ENCODE measurements at places on chromosomes 3 and 15.
A peak's percentile ranks its signal among the peaks of the same experiment; 100 is the strongest.

DNA sequence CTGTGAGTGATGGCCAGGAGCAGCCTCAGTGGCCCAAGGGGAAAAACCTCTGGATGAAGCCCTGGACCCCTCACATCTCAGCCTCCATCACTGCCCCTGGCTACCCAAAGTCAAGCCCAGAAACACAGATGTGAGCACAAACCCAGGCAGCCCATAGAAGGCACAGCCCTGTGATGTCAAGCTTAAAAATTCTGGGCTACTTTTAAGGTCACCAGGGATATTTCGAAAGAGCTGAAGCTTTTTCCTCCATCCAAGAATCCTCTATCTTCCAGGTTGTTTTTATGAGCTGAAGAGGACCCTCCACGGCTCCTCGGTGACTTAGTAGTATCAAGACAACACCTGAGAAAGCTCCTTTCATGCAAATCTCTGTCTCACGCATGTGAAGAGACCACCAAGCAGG lies 11.5 kb downstream of the LIPC start:
- no peak for DNase-seq

GRCh38 chr3:70400194-70400593 lies 87.8 kb upstream of the MDFIC2 start:
- no peak for DNase-seq

DNA sequence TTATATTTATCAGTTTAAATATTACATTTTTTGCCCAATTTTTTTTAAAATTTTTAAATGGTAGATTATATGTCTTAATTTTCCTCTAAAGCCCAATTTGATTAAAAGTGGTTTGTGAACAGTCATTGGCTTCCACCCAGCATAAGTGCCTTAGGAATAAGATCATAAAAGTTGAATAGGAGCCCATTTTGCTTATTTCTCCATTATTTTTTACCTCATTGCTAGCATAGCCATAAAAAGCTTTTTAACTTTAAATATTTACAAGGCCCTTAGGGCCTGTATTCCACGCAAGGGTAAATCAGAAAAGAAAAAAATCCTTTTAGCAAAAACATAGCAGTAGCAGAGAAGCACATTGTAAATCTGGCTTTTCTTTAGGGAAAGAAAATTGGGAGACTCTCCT lies 9.0 kb downstream of the TTC14 start:
- no peak for DNase-seq

GRCh38 chr3:191399918-191400317 lies 61.0 kb upstream of the PYDC2 start:
- DNase-seq, result no peak

- no peak for DNase-seq
These were observed 543.4 kb downstream of the GBE1 start for GRCh38 chr3:81218023-81218422.

DNA sequence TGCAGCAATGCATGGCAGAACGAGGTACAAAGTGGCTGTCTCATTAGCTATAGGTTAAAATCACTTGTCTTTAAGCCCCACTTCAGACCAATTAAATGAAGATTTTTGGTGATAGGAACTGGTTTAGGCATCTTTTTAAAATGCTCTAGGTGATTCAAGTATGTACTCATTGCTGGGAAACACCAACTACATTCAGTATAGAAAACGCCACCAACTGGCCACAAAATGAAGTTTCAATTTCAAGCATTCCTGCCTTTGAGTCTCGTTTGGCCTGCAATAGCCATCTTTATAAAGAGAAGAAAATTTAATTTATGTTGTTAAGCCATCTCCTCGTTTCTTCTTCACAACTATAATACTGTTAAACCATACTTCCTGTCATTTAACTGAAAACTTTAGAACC lies 587.9 kb downstream of the GBE1 start:
- no peak for DNase-seq

GRCh38 chr3:123788710-123789109 lies 95.4 kb downstream of the MYLK start:
- DNase-seq, result no peak

- peak; percentile 30 for DNase-seq
These were observed 21.2 kb downstream of the PXK start for GRCh38 chr3:58353722-58354553.

GRCh38 chr3:194938845-194939531 lies 253.3 kb downstream of the FAM43A start:
- no peak for DNase-seq

GRCh38 chr15:40932156-40932555 lies 3.0 kb downstream of the DLL4 start:
- DNase-seq, result no peak

DNA sequence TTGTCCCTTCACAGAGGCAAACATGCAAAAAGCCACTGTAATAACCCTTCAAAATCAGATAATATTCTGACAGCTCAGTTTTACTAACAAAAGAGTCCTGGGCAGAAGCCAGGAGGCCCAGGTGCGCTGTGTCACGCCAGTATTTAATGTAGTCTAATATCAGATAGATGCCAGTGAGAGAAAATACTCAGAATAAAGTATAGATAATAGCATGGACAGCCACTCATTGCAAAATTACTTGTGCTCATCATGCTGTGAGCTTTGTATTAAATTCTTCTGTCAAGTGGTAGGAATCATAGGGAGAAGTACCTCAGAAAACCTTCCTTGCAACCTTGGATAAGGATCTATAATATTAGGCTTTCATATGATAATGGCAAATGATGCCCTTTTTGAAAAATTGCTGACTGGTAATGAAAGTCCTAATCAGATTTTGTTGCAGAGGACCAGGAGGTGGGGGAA lies 1154.3 kb downstream of the ROBO1 start:
- DNase-seq, result no peak

GRCh38 chr3:12859840-12860239 lies 18.5 kb upstream of the RPL32 start:
- no peak for DNase-seq

- DNase-seq, result no peak
These were observed 17.9 kb downstream of the KBTBD13 start for GRCh38 chr15:65094294-65094995.

DNA sequence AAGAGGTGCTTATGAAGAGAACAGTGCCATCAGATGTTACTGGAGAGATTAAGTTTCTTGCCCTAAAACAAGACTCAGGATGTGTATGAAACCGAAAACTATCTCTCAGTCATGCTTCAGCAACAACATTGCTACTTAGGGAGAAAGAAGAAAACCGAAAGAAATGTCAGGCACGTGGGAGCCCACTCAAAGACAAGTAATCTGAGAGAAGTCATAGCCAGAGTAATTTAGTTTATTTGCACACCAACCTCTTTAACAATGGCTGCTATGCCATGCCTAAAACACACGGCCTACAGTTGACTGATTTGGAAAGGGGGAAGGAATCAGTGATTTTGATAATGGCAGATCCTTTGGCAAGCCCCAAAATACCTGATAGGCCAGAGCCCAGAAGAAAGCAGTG lies 162.9 kb downstream of the TIGIT start:
- no peak for DNase-seq

GRCh38 chr15:79004336-79004735 lies 59.5 kb upstream of the CTSH start:
- peak; percentile 86 for DNase-seq

GRCh38 chr3:15438983-15439382 lies 11.6 kb downstream of the EAF1 start:
- DNase-seq, result no peak

- DNase-seq, result no peak
These were observed 567.1 kb downstream of the EDEM1 start for GRCh38 chr3:5754602-5755001.

DNA sequence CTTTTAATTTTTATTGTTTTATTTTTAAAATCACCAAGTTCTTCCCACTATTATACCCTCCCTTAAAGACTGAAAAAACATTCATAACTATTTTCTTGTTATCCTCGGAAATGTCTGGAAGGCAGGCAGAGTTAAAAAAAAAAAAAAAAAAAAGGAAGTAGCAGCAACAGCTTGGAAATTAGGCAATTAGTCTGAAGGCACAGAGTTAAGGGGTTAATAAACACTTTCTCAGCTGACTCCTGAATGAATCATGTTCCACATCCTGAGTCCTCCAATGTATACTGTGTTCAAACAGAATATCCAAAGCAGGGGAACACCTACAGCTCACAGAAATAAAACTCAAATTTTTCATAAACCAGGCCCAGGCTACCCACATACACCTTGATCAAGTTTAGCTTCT lies 5.8 kb downstream of the HEXA start:
- no peak for DNase-seq

- DNase-seq, result no peak
These were observed 243.1 kb downstream of the MECOM start for GRCh38 chr3:169420429-169420828.

- peak; percentile 62 for DNase-seq
These were observed 6.4 kb downstream of the C3orf52 start for GRCh38 chr3:112092496-112093179.

DNA sequence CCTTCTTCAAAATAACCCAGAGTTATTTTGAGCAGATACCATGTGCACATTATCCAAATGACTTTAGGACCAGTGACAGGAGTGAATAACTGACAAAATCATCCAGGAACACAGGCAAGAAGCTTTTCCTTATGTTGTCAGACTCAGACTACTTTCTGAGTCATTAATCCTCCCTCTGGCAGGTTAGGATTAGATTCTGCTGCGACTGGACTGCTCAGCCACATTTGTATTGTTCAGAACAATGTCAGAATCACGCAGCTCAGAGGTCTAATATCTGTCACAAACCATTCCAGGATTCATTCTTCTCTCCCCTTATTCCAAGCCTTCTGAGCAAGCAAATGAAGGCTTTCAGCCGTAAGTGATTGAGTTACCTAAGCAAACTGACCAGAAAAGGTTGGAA lies 34.8 kb upstream of the FAM174B start:
- DNase-seq, result no peak

DNA sequence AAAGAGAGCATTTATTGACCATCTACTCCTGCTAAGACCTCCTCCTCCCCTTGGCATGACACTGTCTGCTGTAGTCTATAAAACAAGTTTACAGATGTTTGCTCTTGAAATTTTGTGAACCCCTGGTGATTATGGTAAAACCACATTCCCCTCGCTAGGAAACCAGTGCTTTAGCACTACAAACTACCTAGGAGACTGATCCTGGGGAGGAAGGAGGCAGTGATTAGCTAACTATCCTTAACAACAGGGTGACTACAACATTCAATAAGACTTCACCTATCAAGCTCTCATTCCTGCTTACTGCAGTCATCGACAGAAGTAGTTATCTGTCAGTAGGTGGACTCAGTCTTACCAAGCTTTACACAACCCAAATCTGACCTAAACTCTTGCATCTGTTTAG lies 371.3 kb downstream of the TUSC7 start:
- no peak for DNase-seq
